ENCODE measurements at places on chromosomes 2 and 18.
A peak's percentile ranks its signal among the peaks of the same experiment; 100 is the strongest.

- DNase-seq: peak; percentile 55
These were observed 125.9 kb downstream of the MAP4K4 start for GRCh38 chr2:101823347-101823791.

DNA sequence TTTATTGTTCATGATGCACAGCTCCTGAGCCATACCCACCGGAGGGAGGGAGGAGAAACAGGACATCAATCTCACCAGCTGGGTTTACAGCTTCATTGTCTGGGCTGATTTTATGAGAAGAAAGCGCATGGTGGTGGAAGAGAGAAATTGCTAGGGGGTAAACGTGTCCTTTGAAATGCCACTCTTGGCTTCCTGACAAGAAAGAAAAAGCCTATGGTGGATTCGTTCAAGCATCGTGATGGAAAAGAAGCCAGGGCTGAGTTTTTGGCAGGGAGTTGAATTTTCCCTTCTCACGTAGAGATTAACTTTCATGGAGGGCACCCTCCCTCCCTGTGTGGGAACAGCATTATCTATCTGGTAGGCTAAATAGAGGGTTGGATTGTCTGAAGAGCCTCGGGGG is 502.0 kb downstream of the SLC4A3 start:
- DNase-seq: no peak

DNA sequence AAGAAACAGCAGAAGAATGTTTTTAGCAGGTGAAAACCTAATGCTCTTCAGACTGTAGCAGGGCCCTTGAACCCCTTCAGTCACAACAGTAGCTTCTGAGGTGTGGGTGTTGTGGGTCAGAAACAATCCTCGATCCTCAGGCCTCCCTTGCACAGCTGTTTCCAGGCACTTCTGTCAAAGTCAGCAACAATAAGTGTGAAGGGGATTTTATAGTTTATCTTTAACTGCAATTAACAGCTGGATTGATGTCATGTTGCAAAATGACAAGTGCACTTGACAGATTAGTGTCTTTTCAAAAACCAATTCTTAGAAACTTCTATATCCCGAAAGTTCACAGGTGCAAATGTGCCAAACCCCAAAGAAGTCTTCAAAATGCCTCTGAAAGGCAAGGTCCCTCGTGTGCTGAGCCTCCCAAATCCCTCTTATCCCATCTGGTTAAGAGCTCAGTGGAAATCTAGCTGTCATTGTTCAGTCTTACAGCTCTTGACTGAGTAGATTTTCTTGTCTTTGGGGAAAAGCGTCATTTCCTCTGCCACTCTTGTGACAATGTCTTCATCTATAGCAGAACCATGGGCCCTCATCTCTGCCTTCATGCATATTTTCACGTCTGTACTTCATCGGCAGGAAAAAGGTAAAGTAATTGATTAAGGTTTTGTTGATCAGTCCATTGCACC is 29.6 kb downstream of the M1AP start:
- DNase-seq: no peak

GRCh38 chr2:68250652-68251186 is 1.6 kb downstream of the PPP3R1 start:
- no peak for DNase-seq

DNA sequence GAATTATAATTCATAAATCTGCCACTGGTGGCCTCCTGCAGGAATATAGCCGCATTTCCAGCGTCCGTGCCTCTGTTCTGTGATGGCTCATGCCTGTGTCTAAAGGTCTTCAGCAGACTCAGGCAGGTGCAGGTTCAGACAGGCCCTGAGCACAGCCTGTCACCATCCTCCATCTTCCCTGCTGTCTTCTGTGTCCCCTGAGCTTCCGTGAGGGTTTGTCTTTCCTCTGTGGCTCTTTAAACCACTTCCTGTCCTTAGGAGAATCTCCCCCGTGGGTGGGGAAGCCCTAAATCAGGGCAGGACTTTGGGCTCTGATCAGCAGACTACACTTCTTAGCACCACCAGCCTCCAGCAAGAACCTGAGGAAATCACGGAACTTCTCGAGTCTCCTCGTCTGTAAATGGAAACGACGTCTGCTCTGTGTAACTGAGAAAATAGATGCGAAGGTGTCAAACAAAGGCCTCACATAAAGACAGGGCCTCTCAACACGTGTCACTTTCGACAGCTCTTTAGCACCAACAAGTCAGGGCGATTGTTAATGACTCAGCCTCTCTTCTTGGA is 24.1 kb upstream of the NFATC1 start:
- DNase-seq: no peak

DNA sequence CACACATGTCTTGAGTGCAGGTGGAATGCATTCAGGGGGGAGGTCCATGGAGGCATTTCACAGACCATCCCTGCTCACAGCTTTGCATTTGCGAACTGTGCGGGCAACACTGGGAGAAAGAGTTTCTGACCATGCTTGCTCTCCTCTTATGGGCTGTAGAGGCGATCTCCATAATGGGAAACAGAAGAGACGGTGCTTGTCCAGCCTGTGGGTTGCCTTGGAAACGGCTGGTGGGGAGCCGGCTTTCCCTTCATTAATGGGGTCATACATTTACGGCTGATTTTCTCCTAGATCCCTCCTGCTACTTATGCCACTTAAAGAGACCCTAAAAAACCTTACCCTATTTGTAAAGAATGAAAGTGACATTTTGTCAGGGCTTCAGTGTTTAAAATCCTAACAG is 147.4 kb downstream of the SOX11 start:
- DNase-seq: no peak

GRCh38 chr2:181239201-181239799 is 217.9 kb upstream of the ITGA4 start:
- DNase-seq: no peak

- no peak for DNase-seq
These were observed 94.3 kb downstream of the TNS1 start for GRCh38 chr2:217908544-217908943.

- no peak for DNase-seq
These were observed 207.2 kb downstream of the SLC8A1 start for GRCh38 chr2:40244675-40245074.

DNA sequence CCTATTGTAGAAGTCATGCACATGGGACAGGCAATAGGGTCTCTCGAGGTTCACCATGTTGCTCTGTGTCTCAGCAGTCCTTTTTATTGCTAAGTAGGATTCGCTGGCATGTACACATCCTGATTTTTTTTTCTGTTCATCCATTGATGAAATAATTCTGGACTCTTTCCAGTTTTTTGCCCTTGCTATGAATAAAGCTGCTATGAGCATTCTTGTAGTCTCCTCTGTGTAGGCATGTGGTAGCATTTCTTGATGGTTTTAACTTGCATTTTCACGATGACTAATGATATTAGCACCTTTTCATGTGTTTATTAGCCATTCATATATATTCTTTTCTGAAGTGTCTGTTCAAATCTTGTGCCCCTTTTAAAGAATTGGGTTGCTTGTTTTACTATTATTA is 65.8 kb upstream of the EDAR start:
- no peak for DNase-seq

DNA sequence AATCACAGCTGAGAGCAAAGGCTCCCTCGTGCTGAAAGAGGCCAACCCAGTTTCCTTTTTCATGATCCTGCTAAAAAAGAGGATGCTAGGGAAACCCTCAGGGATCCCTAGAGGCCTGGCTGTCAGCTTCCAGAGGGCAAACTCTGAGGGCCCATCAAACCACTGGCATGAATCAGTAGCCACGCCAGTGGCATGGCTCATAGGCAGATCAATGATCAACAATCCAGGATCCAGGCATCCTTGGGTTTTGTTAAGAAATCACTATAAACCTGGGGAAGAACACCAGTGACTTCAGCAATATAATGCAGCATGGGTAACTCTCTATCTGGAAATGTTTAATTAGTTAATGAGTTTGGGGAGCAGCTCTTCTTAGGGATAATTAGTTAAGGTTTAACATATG is 286.5 kb downstream of the C1D start:
- no peak for DNase-seq

DNA sequence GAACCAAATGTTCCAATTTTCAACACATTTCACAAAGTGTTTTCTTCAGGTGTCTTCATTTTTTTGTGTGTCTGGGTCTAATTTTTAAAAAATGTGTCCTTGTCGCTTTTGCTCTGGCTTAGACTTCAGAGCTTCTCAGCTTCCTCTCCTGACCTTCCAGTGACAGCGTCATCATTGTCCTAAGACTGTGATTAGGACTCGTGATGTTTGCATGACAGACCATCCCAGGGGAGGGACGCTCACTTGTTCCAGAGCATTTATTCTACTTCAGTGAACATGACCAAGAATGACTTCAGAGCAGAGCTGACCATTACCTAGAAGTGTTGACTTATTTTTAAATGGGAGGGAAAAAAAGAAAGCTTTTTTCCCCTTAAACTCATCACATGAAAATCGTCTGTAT is 591.9 kb downstream of the IRS1 start:
- DNase-seq: peak; percentile 35

DNA sequence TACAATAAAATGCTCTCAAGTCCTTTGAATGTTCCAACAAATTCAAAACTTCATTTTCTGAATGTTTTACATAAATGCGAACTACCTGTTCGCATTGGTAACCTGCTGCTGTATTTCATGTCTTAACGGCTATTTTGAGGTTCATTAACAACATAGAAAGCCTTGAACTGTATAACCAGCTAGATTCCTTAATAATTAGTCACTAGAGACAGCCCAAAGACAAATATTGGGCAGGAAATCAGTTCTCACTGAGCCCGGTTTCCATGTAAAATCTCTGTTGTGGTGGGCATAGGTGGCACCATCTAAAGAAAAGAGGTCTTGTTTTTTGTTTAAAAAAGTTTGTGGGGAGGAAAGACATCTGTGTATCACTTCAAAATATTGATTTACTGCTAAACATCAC is 29.2 kb downstream of the PDIA6 start:
- DNase-seq: no peak

DNA sequence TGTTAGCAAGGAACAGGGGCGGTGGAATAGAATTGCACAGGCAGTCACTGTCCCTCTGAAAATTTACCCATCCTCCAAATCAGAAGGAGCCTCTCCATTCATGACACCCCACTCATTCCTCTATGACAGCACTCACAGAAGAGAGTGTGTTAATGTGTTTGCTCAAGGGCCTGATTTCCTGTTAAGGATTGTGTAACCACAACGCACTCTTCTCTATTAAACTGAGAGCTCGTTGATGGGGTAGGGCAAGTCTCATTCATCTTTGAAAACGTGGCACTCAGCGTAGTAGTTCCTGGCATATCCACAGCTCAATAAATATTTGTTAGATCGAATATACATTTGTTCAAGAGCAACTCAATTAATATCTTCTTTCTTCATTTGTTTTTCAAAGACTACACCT is 106.4 kb downstream of the VAPA start:
- no peak for DNase-seq

DNA sequence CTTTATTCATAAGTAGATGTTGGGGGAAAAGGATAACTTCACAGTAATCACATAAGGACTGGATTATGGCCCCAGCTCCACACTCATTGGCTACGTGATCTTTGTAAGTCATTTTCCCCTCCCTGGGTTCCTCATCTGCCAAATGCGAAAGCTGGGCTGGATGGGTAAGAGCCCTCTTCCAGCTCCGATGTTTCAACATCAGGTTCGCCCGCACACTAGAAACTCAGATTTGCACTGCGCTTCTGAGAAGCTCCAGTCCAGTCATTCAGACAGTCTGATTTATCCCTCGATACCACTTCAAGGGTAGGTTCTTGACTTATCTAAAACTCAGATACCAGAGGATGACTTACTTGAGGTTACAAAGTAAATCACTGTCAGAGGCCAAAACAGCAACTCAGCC is 31.0 kb upstream of the RMDN2 start:
- no peak for DNase-seq

DNA sequence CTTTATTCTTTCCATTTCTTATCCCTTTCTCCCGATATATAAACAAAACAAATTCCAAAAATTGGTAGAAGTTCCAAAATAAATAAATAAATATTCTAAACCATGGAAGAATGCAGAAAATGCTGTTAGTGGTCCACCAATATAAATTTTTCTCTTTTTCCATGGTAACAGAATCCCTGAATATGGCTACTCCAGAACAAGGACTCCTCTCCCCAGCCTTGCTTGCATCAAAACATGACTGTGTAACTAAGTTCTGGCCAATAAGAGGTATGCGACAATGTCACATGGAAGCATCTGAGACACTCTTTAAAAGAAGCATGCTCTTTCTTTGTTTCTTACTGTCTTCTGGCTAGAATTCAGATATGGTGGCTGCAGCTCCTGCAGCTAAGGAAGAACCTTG is 325.1 kb upstream of the TANK start:
- no peak for DNase-seq

DNA sequence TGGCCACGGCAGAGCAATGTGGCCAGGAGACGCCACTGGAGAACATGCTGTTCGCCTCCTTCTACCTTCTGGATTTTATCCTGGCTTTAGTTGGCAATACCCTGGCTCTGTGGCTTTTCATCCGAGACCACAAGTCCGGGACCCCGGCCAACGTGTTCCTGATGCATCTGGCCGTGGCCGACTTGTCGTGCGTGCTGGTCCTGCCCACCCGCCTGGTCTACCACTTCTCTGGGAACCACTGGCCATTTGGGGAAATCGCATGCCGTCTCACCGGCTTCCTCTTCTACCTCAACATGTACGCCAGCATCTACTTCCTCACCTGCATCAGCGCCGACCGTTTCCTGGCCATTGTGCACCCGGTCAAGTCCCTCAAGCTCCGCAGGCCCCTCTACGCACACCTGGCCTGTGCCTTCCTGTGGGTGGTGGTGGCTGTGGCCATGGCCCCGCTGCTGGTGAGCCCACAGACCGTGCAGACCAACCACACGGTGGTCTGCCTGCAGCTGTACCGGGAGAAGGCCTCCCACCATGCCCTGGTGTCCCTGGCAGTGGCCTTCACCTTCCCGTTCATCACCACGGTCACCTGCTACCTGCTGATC is 4.9 kb downstream of the GPR17 start:
- DNase-seq: no peak

- no peak for DNase-seq
These were observed 1.4 kb downstream of the OLA1 start for GRCh38 chr2:174246944-174247381.

DNA sequence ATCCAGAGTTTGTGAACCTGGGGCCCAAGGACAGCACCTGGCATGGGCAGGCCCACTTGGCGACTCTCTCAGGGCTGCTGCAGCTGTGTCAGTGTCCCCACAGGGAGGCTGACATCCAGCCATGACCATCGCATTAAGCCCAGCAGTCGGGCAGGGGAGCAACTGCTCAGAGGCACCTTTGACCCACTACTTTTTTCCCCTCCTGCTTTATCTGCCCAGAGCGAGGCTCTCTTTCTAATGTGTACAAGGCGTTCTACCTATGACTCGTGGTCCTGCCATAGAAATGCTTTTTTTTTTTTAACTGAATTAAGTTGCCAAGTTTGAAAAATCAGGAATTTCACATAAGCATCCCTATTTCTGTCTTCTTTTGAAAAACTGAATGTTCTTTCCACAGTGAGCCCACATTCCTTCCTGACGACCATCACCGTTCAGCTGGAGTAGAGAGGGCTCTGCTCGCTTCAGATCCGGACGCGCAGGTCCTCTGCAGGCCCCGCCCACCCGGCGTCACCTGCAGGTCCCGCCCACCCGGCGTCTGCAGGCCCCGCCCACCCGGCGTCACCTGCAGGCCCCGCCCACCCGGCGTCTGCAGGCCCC is 403 bp upstream of the CLUL1 start:
- peak; percentile 25 for DNase-seq

DNA sequence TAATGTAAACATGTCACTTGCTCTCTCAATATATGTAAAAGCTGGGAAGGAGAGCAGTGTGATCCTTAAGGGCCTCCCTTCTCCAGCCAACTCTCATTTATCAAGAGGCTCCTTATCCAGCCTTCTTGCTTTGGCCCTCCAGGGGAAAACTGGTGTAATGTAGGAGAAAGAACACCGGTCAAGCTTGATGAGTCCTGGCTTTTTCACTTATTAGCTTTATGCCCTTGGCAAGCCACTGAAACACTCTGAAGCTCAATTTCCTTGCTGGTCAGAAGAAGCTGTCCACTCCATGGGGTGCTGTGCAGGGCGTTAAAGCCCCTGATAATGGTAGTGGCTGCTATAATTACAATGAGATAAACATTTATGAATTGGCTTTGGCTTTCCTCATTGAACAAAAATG is 251.2 kb upstream of the RBBP8 start:
- no peak for DNase-seq

Measured in lower leg skin (tissue), 4 donors.